KBM-7 (cell line): ENCODE measurements at places on chromosomes 2 and 18.

DNA sequence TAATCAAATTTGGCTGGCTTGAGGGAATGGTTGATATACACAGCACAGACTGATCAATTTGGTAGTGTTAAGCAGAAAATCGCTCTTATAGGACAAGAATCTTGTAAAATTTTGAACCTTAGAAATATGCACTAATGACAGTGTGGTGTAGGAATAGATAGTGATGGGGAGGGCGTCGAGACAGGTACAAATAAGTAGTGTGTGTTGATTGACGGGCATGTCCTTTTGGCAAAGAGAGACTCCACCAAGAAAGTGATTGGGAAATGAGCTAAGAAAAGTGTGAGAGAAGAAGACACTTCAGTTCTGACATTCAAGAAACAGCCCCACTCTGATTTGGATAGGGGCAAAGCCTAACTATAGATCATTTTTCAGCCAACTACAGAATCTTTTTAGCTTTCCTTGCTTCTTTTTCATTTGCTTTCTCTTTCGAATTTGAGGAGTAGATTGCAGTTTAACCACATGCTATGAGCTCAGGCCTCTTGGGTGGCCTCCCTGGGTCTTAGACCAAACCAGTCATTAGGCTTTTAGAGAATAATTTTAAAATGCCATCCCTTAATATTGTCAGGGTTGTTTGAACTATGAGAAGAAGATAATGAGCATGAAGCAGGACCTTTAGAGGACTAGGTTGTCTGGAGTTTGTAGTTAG lies 127.1 kb downstream of the CERS6 start:
- no peak for DNase-seq

GRCh38 chr2:172195836-172196376 lies 93.2 kb upstream of the DLX2 start:
- no peak for DNase-seq

- DNase-seq: no peak
These were observed 237.7 kb downstream of the NYAP2 start for GRCh38 chr2:225637259-225637658.

DNA sequence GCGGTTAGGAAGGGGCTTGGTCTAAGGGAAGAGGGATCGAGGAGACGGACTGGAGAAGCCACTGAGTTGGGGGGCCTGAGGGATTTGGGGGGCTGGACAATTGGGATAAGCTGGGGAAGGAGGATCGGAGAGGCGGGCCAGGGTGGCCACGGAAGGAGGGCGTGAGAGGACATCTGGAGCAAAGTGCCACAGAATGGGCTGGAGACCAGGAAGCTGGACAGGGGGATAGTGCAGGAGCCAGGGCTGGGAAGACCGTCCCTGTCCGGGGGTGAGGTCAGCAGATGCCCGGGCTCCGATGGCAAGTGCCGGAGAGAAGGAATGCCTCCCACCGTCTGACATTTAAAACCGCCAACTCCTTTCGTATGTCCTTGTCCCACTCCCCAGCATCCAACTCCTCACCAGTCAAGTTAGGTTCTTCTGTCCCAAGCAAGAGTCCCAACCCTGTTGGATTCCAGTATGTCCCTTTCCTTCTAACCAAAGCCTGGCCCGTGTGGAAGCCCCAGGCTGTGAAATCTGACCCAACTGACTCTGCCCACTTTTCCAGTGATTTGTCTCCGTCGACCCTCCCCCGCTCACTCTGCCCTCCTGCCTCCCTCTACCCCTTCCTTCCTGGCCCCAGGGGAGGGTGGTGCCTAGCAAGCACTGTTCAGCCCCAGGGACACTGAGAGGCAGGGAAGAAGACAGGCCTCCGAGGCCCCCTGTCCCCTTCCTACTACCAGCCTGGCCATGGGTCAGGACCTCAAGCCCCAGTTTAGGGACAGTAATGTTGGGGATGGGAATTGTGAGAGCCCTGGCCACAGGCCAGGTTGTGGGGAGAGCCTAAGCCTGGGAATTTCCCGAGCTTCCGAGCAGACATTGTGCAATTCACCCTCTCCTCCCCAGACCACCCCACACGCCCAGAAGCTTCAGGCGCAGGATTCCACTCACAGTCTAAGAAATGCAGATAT lies 31.5 kb upstream of the TMBIM1 start:
- peak; percentile 80 for DNase-seq

DNA sequence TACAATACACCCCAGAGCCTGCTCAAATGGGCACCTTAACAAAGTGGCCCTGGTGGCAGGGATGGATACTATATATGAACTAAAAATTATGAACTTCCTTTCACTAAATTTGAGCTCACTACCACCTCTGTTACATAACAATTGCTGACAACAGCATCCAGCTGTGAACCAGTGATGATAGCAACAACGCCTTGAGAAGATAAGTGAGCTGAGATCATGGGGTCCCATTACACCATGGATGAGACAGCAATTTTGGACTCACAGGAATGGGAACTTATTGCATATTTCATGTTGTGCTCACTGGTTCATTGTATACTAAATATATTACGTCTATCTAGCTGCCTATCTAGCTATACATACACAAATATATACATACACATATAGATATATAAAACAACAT lies 16.9 kb upstream of the ALMS1 start:
- DNase-seq: no peak
